ENCODE measurements at places on chromosomes 1 and 21.

DNA sequence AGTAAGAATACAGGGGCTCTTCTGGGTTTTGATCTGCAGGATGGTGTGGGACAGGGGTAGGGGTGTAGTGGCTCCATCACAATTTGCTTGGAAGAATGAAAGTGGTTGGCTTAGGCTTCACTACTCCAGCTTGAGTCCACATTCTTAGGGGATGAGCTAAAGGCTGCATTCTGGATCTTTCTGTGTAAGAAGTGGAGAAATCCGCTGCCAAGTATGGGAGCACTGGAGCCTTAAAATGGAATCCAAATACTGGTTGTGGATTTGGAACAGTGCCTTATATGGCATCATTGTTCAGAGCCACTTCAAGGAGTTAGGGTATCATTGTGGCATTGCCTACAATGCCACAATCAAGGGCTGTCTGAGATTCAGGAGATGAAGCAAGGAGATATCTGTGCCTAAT, 187.1 kb downstream of the LMO4 start:
- DNase-seq, result no peak

GRCh38 chr21:33976082-33977016, 60.7 kb upstream of the ATP5PO start:
- DNase-seq, result no peak

DNA sequence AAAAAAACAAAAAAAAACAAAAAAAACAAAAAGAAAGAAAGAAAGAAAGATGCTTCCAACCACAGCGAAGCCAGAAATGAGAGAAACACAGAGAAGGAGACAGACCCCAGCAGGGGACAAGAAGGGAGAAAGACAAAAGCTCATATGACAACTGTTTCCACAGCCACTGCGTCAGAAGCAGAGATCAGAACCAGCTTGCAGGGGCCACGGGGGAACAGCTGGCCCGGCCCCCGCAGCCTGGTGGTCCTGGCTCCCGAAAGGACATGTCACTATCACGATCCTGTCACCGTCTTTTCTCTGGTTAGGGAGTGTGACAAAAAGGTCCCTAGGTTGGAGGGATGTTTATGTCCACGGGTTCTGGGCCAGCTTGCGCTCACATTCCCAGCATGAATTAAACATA, 60.7 kb downstream of the ACOT7 start:
- no peak for DNase-seq

DNA sequence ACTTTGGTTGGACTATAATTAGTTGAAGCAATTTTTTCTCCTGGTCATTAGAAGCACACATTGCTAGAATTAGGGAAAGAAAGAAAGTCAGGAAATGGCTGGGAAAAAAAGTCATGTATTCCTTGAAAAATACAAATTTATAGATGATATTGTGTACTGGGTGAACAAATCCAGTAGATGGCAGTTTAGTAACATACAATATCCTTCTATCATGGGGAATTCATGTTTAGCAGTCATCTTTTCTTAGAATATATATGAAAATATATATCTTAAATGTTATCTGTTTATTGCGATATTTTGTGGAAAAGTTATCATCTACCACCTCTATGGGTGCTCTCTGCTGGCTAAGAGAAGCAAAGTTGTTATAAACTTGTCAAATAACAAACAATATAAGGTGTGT, 13.1 kb upstream of the ZRANB2 start:
- no peak for DNase-seq

- DNase-seq, result no peak
These were observed 180.6 kb upstream of the JUN start for GRCh38 chr1:58964428-58964827.

- peak; percentile 71 for DNase-seq
These were observed at the start of gene SLC35D1 for GRCh38 chr1:67053785-67054772. Gene SLC35D1 (minus strand): TSS chr1:67054148. CDS start chr1:67054013, 135 bp downstream.

DNA sequence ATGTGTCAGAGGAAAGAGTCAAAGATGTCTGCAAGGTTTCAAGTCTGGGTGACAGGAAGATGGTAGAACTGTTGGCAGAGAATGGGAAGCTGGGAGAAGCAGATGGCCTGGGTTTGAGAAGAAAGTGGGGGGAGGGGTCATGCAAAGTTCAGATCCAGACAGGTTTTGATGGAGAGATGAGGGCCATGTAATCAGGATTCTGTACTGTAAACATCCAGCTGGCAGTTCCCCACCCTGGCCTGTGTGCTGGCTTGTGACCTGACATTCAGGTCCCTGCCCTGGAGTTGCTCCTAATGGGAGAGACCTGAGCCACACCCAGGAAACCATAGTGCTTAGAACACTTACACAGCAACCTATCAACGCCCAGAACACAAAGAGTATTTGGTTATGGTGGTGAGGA, 15.6 kb upstream of the ETV3 start:
- no peak for DNase-seq

DNA sequence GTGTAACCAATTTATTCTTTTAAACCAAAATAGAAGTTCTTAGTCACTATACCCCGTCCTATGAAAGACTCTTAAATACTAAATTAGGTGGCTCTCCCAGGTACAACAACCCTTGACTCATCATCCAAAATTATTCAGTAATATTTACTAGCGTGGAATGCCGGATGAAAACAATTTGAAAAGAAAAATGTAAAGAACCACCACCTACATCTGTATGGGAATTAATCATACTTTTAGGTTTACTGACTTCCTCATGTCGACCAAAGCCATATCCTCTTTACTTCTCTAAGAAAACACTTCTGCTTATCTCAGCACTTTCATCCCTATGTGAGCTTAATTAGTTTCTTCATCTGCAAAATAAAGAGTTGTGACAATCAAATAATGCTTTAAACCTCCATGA, 139.6 kb downstream of the AKT3 start:
- no peak for DNase-seq

DNA sequence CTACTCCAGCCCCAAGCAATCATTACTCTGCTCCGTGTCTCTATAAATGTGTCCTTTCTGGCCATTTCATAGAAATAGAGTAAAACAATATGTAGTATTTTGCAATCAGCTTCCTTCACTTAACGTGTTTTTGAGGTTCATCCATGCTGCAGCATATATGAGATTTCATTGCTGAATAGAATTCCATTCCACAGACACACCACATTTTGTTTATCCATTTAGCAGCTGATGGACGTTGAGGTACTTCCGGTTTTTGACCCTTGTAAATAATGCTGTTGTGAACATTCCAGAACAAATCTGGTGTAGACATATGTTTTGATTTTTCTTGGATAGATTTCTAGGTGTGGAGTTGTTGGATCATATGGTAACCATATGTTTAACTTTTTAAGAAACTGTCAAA, 30.7 kb downstream of the ADAM30 start:
- no peak for DNase-seq

DNA sequence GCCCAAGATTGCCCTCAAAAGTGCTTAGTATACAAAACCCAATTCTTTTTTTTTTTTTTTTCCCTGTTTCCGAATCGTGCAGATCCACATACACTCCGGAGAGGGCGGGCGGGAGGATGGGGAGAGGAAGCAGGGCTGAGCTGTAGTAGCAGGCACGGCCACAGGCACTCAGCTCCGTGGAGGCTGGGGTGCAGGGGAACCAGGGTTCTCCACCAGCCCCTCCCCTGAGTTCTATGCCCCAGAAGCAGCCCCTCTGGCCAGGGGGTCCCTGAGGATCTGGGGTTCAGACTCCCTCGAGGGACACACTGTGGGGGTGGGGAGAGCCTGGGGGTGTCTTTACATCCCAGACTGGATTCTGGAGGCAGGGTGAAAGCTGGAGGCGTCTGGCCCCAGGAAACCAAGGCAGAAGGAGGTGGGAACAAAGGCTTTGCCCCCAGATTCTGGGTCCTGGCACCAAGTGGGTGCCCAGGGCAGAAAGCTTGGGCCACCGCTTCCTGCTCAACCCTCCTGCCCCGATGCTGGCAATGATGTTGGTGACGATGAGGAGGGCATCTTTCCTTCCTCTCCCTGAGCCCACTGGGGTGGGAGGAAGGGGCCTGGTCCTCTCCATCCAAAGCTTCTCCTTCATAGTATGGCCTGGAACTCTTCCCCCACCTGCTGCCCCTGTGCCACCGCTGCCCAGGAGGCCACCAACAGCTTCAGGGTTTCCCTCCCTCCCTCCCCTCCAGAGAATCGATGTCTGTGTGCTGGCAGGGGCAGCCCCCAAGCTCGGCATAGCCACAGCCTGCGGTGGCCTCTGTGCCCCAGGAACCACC, 106.4 kb upstream of the TARDBP start:
- no peak for DNase-seq

DNA sequence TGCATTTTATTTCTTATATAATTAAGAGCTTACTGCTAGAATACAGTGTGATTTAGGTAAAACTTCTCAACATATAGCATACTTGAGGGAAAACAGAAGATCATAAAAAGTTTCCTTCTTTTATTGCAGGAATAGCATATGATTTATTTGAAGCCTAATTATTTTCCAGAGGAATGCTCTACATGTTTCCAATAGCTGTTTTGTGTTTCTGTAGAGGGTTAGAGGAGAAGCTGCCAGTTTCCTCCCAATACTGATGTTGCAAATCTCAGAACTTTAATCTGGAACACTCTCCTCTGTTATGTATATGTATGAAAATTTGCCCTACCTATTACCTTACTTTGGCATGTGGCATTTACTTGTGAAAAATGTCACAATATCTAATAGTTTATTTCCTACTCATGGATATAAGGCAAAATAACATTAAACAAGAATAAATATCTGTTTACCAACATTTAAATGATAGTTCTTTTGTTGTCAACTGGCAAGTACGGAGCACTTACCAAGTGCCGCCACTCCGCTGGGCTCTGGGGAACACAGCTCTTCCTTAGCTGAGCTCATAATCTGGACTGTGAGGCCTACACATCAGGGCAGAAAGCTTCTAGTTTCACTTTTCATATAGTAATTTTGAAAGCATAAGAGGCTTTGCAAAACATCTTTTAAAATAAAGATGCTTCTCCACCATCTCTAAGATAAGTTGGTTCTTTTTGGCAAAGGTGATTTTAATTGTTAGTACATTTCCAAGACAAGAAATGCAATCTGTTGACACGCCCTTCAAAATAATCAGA, 239.8 kb upstream of the C1orf105 start:
- DNase-seq, result no peak

DNA sequence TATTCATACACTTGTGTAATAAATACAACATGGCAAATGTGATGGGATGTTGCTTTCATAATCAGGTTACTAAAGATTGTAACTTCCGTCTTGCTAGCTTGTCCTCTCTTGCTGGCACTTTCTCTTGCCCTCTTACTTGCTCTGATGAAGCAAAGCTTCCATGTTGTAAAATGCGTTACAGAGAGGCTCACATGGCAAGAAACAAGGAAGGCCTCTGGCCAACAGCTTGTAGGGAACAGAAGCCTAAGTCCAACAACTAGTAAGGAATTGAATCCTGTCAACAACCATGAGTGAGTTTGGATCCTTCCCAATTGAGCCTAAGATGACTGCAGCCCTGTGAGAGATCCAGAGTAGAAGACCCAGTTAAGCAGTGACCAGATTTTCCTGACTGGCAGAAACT, 15.4 kb downstream of the TMED5 start:
- DNase-seq, result no peak

DNA sequence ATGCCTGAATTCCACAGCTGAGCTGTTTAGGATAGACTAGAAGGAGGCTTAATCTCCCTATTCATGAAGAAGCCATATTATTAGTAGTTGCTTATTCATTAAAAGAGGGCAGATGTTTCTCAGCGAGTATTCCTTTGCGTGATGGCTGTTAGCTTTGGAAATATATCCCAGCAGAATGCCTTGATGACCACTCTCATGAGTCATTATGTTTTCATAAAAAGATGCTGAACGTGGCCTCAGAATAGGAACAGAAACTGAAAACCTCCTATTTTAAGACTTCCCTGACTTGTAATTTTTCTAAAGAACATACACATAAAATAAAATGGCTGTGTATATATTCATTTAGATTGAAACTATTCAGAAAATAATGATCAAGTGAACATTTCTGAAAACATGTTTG, 9.6 kb upstream of the PLA2G4A start:
- DNase-seq, result no peak

DNA sequence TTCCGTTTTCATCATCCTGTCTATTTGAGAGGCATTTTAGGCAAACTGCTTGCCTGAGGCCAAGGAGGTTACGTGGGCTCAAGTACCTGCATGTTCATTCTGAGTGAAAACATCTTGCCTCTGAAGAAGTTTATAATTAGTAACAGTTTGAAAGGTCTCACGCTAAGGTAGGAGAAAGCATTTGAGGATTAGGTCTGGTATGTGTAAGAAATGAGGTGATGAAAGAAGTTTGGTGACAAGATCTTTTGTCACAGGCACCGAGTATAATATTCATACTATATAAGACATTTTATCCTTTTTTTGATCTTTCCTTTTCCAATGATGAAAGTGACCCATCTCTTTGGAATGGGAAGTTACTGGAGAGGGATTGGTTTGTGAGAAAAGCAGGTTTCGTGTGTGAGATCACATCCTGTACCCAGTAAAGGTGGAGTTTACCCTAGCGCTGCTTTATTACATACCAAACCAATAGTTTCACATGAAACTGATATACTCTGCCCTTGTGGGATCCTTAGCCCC, 98.7 kb upstream of the PDC start:
- DNase-seq, result no peak
